Posterior cingulate gyrus (tissue), 11 donors: ENCODE measurements at places on chromosomes 16 and 17.

DNA sequence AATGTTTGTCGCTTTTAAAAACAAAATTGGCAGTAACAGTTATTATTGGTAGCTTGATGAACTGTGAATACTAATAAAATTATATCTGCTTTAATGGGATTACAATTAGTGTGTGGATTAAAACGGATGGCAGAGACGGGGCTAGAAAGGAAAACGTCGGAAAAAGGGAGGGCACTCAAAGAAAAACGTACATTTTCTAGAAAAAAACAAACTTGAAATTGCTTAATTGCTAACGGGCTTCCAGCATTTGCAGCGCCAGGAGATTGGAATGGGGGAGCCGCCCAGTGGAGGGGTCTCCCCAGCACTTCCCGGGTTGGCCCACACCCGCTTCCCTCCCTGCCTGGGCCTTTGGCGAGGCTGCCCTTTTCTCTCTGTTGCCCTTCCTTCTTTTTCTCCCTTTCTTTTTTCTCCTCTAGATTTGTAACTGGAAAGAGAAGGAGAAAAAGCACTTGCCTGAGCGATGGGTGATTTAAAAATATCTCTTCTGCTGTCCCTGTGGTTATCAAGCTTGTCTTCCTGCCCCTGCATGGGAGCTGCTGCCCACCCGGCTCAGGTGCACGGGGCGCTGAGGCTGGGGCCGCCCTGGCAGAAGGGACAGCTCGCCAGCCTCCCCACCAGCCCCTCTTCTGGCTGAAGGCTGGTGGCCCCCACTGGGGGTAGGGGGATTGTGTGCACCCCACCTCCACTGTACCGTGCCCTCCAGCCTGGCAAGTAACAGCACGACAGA, 5.9 kb downstream of the BAHCC1 start:
- no peak for DNase-seq

- no peak for DNase-seq
Observed at GRCh38 chr16:2148714-2149629, 547 bp downstream of the RAB26 start.

- DNase-seq: no peak
Observed at GRCh38 chr16:27322858-27323780, 9.3 kb downstream of the IL4R start.

GRCh38 chr17:45757431-45758218, 26.5 kb upstream of the CRHR1 start:
- DNase-seq: no peak

GRCh38 chr16:83312015-83312717, 495.6 kb upstream of the HSBP1 start:
- no peak for DNase-seq

DNA sequence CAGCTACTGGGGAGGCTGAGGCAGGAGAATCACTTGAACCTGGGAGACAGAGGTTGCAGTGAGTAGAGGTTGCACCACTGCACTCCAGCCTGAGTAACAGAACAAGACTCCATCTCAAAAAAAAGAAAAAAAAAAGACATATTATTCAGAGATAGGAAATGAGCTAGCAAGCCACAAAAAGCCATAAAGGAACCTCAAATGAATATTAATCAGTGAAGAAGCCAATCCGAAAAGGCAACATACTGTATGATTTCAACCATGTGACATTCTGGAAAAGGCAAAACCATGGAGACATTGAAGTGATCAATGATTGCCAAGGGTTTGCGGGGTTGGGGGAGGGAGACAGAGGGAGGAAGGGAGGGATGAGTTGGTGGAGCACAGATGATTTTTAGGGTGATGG, 8.4 kb upstream of the EXOC7 start:
- DNase-seq: no peak

DNA sequence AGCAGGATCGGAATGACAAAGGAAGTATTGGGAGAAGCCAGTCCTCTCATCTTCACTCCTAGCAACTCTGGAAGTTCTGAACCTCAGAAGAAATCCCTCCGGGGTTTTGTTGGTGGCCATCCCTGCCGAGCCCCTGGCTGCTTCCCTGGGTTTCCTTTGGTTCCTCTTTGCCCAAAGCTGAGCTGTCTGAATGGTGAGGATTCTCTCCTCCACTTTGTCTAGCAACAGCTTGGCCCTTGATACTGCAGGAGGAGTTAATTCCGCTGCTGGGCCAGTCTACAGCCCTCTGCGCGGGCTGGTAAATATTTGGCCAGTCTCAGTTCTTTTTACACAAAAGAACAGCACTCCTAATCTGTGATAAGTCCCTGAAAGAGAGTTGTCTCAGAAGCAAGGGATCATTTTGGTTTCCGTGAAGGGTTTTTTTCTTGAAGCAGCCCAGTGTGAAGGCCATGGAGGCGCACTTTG, 170.9 kb downstream of the RAB11FIP4 start:
- DNase-seq: no peak

- DNase-seq: no peak
Observed at GRCh38 chr16:56738221-56738620, 8.3 kb downstream of the NUP93 start.

DNA sequence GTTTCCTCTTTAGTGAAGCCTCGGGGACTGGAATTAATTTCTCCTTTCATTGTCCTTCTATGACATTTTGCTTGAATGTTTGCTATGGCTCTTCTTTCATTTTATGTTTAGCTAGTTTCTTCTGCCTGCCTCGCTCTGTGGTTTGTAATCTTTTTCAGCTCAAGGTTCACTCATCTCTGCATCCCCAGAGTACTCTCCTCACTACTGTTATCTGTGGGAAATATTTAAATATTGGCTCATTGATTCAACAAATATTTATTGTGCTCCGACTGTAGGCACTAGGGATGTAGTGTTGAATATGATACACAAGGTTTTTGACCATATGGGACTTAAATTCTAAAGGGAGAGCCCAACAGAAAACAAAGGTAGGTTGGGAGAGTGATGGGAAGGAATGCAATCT, 195.9 kb downstream of the PHKB start:
- no peak for DNase-seq

DNA sequence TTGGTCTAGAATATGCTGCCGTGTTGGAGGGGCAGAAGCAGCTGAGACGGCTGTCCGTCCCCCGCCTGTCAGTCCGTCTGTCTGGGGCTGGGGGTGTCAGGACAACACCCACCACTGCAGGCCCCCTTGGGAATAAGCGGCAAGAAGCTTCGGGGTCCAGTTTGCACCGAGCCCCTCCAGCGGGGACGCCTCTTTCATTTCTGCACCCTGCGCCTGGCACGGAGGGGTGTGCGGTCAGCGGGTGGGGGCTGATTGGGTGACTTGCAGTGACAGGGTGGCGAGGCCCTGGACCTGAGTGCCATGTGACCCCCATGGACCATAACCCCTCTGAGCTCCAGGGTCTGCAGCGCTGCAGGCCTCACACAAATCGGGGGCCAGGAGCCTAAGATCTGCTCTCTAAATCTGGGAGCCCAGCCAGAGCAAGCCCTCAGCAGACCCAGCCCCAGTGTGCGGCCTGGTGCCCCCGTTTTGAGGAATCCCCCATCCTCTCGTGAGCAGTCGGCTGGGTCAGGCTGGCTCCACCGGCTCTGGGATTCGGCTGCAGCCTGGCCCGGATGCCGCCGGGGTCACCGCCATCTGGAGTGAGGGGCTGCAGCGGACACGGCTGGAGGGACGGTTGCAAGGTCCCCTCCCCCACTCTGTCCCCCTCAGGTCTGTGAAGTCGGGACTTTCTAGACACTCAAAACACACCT, 8.3 kb downstream of the CBFA2T3 start:
- DNase-seq: no peak

DNA sequence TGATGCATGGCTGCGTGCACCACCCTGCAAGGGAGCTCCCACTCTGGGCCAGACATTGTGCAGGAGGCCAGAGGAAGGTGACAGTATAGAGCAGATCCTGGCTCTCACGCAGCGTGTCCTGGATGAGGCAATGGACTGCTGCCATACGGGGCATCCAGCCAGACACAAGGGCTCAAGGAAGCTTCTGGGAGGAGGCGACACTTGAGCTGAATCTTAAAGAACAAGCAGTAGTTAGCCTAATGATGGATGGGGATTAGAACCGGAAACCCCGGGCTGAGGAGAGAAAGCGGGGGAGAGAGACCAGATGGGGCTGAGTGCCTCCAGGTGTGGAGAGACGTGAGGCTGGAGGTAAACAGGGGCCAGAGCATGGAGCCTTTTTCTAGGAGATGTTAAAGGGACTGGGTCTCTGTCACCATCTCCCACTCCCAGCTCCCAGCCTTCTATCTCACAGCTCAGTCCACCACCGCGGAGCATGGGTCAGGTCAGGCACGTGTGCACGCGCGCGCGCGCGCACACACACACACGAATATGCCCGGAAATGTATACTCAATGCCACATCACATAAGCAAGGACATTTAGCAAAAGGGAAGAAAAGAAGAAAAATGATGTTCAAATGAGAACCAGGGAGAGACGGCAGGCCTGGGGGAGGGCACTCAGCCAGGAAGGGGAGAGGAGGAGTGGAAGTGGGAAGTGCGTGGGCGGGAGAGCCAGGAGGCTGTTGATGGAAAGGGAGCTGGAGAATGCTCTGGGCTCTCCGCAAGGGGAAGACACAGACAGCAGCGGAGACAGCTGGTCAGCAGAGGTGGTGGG, 46.3 kb downstream of the CCDC42 start:
- peak; percentile 85 for DNase-seq

- DNase-seq: no peak
Observed at GRCh38 chr17:15947976-15948752, 3.2 kb downstream of the ADORA2B start.

GRCh38 chr17:53092072-53092471, 730.7 kb upstream of the KIF2B start:
- no peak for DNase-seq

DNA sequence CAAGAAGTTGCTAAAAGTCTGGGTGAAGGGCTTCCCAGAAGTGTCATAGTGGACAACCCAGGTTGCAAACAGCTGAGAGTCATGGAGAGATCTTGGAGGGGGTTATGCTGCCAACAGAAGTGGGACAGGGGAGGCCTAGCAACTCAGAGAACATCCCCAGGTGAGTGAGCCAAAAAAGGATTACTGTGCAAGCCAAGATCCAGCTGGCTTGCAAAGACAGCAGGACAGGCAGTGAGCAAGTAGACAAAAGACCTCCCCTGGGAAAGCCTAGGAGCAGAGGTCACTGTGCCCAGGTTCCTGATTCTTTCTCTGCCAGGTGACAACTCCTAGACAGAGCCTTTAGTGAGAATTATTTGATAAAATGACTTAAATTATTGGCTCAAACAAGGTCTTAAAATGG, 9.5 kb upstream of the LONP2 start:
- DNase-seq: no peak

DNA sequence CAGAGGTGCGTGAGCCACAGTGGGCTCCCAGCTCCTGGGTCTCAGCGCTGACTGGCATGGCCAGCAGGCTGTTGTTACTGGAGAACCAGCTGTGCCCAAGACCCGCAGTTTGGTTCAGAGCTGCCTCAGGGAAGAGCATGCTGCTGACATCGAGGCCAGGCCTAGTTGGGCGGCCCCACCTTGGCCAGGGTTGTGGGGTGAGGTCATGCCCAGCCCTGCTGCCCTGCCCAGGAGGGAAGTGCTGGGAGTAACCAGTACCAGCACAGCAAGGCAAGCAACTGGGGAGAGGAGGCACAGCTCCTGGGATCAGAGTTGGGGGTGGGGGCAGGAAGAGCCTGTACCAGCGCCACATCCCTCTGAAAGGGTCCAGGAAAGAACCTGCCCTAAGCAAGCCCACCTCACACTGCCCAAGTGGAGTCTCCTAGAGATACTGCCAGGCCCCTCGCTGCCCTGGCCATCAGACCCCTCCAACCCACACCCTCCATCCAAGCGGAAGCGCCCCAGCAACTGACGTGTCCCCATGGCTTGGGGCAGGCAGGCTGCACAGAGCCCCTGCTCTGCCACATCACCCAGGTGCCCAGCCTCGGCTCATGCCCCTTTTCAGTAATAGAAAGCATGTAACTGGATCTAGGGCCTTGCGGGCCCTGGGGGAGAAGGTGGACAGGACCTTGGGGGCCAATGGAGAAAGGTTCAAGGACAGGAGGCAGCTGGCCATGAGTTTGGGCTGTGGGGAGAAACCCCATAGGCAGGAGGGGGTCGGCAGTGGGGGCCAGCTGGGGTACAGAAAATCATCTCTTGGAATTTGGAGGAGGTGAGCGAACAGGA, 990 bp downstream of the DOK4 start:
- DNase-seq: no peak

DNA sequence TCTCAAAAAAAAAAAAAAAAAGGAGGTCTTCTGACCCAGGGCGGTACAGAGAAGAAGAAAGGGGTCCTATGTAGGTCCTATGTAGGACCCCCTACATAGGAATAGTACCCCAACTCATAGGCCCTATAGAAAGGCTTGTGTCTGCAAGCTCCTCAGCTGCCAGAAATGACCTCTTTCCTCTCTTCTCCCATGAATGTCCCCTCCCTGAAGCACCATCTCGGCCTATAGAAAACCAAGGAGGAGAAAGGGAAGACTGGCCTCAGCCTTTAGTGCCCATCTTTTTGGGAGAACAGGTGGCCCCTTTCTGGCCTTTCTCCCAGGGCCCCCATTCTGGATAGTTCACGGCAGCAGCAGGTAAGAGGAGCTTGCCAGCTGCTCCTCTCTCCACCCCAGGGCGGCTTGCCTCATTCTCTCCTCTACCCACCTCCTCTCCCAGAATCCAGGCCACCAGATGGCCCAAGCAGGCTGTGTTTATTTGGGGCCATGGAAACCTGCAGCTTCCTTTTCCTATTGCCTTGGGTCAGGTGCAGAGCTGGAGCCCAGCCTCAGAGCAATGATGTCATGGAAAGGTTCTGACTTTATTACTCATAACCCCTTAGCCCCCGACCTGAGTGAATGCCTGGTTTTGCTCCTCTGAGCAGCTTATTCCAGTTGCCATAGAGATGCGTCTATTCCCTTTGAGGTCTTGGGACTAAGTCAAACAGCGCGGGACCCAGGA, 1.6 kb upstream of the MRPL58 start:
- peak; percentile 51 for DNase-seq

GRCh38 chr17:43581130-43581529, 35.0 kb upstream of the ETV4 start:
- no peak for DNase-seq

- DNase-seq: no peak
Observed at GRCh38 chr16:16001596-16002255, 52.3 kb downstream of the ABCC1 start.

- DNase-seq: no peak
Observed at GRCh38 chr17:3603119-3603869, 5.9 kb downstream of the TRPV1 start.

GRCh38 chr16:24698308-24698707, 31.1 kb upstream of the TNRC6A start:
- no peak for DNase-seq

- DNase-seq: no peak
Observed at GRCh38 chr17:72095316-72095715, 25.5 kb upstream of the SOX9 start.

- no peak for DNase-seq
Observed at GRCh38 chr16:53784291-53784690, 80.3 kb downstream of the FTO start.
